Caco-2 (cell line): ENCODE measurements at places on chromosomes 2 and 18. TPM values are rescaled to one million over a fixed set of nuclear protein-coding genes. Genes with fewer than 3 reads are reported as not detected.

- DNase-seq: no peak
Measured at GRCh38 chr2:113823716-113824595, 65.9 kb upstream of the ACTR3 start.

DNA sequence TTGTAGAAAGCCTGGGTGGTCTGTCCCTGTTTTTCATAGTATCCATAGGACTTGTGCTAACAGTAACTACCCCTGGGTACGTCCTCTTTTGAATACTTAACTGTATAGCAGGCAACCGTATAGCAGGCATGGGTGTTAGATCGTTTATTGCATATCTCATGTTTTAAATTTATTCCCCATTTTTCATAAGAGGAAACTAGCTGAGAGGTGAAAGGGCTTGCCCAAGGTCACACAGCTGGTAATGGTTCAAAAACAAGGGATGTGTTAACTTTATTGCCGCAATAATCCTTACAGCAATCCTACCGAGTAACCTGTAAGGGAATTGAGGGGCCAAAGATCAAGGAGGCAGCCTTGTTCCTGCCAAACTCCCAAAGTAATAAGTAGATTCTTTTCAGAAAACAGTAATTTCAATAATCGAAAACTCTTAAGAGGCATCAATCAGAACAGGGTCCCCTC, 990 bp upstream of the MGAT4A start:
- DNase-seq: no peak

DNA sequence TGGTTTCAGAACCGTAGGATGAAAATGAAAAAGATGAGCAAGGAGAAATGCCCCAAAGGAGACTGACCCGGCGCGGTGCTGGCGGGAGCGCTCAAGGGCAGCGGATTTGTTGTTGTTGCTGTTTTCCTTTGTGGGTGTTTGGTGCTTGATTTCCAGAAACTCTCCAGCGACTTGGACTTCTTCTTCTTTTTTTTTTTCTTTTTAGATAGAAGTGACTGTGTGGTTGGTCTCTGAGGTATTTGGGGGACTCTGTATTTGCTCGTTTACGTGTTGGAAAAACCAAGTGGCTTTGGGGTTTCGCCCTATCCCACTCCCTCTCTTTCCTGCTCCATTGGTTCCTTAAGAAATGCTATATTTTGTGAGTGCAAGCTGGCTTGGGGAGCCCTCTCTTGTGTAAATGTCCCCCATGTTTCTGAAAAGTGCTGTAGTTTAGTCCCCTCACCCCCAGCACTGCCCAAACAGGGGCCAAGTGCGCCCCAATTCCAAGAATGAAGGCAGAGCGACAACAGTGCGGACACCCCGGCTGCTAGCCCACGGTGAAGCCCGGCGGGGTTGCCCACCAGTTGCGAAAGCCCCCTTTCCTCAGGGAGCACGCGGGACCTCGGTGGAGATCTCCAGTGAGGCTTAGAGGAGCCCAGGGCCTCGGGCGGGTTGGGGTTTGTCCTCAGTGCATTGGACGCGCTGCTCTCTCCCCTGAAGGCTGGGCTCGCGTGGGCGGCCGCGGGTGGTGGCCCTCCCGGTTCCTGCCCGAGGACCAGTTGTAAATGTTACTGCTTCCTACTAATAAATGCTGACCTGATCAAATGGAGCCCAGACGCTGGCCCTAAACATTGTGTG, 1.8 kb downstream of the HOXD9 start:
- no peak for DNase-seq

DNA sequence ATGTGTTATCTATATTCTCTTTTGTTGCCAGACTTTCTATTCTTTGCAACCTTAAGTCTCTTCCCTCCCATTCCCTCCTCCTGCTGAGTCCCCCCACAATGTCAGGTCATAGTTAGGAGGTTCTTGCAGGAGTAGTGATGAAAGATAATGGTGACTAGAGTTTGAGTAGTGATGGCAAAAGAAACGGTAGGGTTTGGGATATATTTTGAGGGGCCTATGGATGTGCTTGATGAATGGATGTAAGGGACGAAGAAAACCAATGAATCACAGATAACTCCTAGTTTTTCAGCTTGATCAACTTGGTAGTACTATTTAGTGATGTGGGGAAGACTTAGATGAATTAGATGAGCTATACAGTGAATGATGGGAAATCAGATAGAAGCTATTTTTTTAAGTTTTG, 21.0 kb downstream of the EML4 start:
- no peak for DNase-seq

GRCh38 chr2:115083225-115083624, 640.8 kb downstream of the DPP10 start:
- peak; percentile 40 for DNase-seq

DNA sequence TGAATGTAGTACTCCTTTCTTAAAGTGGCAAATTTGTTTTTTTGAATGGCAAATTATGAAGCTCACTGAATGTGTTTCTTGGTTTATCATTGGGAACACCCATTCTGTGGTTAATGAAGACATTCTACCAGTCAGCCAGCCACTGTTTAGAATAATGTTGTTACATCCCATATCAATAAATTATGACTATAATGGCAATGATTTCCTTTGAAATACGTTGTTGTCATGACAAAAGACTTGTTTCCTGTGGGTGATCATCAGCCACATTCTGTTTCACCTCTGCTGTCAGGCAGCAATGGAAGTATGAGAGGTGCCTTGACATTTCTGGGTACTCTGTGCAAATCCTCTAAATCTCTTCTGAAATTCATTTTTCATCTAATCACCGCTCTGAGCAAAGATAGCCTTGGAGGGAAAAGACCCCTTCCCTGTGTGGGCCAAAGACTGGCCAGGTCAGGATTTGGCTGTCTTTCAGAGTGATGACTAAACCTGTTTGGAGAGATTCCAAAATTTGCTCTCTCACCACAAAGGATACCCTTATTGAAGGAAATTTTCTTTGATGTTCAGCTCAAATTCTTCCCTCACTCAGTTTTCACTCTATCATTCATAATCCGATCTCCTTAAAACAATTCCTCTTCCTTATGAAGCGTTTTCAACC, 869.2 kb downstream of the BCL11A start:
- no peak for DNase-seq

DNA sequence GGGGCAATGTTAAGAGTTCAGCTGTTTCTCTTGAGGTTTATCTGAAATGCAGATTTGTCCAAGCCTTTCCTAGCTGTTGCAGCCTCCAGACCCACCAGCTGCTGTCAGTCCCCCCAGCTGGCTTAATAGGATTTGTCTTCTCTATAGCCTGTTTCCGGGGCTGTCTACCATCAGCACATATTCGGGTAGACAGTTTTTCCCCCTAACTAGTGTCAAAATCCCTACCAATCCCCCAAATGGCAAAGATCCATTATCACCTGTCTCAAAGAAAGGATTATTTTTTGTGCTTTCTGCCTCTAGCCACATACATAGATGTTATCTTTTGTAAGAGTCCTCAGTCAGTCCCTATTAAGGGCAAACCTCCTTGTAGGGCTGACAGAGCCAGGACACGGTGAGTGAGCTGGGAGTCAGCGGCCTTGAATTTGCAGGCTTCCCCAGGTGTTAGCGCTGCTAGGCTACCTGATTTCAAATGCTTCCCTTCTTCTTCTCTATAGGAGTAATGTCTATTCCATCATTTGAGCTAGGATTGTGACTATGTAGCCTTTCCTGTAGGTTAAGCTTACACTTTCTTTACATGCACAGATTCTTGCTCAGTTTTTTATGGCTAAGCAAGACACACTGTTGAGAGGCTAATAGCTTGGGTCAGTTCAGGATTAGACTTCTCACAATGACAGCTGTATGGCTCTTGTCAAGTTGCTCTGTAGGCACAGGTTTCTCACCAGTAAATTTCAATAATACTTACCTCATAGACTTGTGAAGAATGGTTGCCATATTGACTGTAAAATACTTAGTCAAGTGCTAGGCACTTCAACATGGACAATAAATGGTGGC, 171.1 kb upstream of the UNC80 start:
- no peak for DNase-seq

DNA sequence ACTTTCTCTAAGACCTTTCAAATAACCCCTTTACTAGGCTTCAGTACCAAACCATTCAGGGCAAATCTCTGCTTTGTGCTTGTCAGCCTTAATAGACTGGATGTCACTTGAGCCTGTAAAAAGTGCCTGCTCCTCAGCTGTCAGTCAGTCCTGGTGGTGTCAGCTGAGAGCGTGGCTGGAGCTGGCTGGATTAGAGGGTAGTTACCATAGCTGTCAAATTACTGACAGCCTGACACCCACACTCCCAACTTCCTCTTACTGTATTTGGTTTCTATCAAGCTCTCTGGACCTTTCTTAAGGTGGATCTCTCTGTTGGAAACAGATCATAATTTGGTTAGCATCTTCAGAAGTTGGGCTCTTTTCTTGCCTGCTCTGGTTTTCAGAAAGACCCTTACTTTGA, 371.4 kb upstream of the ATP5MC3 start:
- DNase-seq: no peak

DNA sequence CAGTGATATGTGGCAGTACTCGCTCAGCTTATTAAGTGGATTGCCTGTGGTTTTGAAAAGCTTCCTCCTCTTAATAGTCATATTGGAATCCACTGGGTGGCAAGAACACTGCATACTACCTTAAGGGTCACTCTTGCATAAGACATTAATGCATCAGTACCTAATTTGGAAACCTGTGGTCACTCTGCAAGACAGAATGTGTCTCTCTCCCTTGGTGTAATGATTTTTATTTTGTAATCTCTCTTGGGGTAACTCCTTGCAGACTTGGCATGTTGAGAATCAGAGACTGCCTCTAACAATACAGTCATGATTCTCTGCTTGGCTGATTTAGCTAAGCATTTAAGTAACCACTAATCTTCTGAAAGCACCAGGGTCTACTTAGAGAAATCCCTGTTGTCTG, 33.0 kb upstream of the IER3IP1 start:
- DNase-seq: no peak

- no peak for DNase-seq
Measured at GRCh38 chr2:113228351-113228750, 50.4 kb downstream of the PAX8 start.

DNA sequence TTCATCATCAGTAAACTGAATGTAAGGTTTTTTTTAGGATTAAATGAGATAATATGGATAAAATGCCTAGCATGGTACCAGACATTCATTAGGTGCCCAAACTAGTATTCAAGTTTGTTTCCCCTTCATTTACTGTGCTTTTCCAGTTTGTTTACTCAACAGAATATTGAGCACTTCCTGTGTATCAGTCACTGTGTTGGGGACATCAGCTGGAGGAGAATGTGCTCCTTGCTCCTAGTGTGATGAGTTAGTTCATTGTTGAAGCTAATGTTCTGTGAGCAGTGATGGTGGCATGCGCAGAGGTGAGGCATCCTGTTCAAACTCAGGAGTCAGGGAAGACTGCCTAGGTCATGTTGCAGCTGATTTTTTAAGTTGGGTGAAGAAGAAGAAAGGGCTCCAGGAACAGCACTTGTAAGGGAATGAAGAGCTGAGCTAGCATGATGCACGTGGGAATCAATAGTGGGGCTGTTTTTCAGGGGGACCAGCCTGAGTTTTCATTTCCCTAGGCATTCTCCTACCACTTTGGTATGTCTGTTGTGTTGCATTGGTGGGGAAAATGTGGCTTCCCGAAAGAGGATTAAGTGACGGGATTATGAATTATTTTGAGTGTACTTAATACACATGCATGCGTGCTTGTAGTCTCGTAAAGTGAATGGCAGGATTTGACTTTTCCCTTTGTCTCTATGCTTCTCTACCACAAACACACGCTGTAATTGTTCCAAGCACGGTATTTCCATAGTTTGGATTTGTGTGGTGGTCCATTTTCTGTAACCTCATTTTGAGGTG, 23.7 kb downstream of the TTLL4 start:
- no peak for DNase-seq

GRCh38 chr2:230824406-230824978, 40.2 kb upstream of the ITM2C start:
- peak; percentile 72 for DNase-seq

DNA sequence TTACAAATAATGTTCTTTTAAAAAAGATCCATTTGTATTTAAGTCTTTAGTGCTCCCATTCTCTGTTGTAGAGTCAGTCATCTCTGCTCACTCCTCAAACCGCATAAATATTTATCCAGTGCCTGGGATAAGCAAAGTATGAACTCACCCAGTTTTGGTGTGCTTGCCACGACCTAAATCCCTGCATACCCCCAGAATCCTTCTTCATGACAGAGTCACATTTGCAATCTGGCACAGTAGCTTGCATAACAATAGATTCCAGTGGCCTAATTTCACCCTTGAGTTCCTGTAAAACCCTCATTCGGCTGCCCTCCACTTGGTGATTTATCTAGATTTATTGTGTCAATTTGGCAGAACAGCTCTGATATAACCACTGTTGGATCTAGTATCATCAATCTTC, 92.9 kb downstream of the DTNA start:
- DNase-seq: no peak

GRCh38 chr2:85797921-85798320, 44.1 kb downstream of the ATOH8 start:
- DNase-seq: peak; percentile 29

GRCh38 chr2:22002066-22002465, 878.3 kb downstream of the TDRD15 start:
- DNase-seq: no peak

- DNase-seq: no peak
Measured at GRCh38 chr2:76210551-76210950, 499.8 kb upstream of the GCFC2 start.

- DNase-seq: no peak
Measured at GRCh38 chr2:48838029-48838428, 82.5 kb upstream of the LHCGR start.

GRCh38 chr2:197251576-197251975, 59.0 kb downstream of the ANKRD44 start:
- DNase-seq: no peak

GRCh38 chr18:48878471-48878870, 72.3 kb downstream of the SMAD7 start:
- no peak for DNase-seq

GRCh38 chr2:160207271-160207670, 7.2 kb upstream of the ITGB6 start:
- no peak for DNase-seq

The NCKAP1 gene
- 154 and 162 TPM in 2 replicates for total RNA-seq

The CTLA4 gene
- 0.43 TPM in 1 of 2 replicates, not detected in the other for total RNA-seq

The SRD5A2 gene
- not detected in 2 replicates for total RNA-seq

The C2orf92 gene
- total RNA-seq: 9.4 and 10.2 TPM in 2 replicates

The IDH1 gene
- total RNA-seq: 265 and 293 TPM in 2 replicates

The SERPINB13 gene
- total RNA-seq: not detected in 2 replicates

The FBXO48 gene
- 1.1 and 1.2 TPM in 2 replicates for total RNA-seq

The ANKAR gene
- total RNA-seq: 2.2 and 4.7 TPM in 2 replicates

The CTAGE1 gene
- total RNA-seq: not detected in 2 replicates

The CCDC93 gene
- 34.7 and 35.4 TPM in 2 replicates for total RNA-seq

The MLPH gene
- not detected in 2 replicates for total RNA-seq
